ENCODE measurements at places on chromosomes 3 and 15.

DNA sequence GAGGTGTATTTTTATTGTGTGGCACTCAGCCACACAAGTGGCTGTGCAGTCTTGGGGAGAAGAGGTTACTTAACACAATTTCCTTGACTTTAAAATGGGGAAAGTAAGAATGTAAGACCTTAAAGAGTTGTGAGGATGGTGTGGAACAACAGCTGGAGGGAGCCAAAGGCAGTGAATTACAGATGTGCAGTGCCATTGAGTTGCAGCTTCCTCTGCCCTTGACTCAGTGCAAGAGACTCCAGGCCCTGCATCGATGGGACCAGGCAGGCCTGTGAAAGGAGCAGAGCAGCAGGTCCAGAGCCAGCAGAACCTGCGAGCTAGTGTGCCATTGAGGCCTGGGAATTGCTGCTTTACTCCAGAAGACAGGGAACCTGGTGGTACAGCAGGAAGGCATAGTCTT is 27.2 kb downstream of the EEFSEC start:
- DNase-seq: no peak

GRCh38 chr3:192130534-192131132 is 596.7 kb downstream of the FGF12 start:
- DNase-seq: no peak

GRCh38 chr3:124032311-124032880 is 40.5 kb upstream of the ROPN1 start:
- no peak for DNase-seq

DNA sequence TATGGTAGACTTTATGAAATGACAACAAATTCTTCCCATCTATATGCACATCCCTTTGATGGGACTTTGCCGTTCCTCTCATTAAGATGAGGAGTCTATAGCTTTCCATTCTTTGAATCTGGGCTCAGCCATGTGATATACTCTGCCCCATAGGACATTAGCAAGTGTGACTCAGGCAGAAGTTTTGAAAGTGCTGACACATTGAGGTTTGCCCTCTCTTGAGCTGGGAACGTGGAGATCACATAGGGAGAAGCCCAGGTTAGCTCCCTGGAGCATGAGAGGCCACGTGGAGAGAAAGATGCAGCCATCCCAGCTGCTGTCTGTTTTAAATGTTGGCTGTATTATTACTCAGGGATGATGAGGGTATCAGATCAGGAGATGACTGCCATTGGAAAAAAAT is 67.7 kb upstream of the OXTR start:
- no peak for DNase-seq

DNA sequence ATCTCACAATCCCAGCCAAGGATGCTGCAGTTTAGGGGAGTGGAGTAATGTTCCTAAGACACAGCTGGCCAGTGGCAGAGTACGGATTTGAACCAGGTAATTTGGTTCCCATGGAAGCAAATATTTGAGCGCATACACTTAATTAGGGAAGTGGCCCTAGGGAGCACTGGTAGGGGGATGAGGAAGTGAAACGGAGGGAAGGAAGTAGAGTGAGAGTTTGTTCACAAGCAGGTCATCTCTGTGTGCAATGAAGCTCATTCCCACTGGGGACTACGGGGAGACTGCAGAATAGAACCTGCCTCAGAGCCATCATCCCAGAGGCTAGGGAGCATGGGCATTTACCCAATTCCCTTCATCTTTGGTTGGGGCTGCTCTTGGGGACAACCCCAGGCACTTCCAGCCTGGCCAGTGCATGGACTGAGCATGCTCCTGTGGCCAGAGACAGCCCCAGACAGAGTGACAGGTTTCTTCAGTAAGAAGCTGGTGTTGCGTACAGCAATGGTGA is 317.2 kb upstream of the PROK2 start:
- no peak for DNase-seq

- DNase-seq: no peak
These were observed 38.4 kb upstream of the VPS8 start for GRCh38 chr3:184773283-184774186.

DNA sequence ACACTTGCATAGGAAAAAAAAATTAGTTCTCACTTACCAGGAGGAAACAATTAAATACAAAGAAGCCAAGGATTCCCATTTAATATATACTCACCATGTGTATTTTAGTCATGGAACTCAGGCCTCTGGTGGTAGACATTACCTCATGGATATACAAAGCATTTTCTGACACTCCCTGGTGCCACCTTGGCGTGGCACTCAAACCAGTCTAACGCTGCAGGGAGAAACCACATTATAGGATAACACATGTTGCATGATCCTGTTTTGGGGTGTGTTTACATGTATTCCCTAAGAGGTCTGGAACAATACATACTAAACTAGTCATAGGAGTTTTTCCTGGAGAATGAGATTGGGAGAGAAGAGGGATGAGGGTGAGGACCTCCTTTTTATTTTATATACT is 5.9 kb upstream of the RTF1 start:
- DNase-seq: no peak

DNA sequence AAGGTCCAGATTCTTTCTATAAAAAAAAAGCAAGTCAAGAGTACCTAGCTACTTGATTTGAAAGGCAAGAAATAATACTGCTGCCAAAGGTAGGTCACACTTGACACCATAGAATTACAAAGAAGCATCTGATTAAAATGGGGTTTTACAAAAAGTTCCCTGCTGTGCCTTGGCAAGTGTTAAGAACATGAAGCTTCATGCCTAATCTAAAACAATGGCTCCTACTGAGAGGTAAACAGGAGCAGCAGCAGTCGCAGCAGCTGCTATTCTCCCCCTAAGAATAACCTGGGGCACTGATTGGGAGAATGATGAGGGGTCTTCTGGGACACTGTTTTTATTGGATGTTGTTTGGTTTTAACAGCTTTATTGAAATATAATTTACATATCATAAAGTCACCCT is 14.1 kb downstream of the UBP1 start:
- DNase-seq: no peak

DNA sequence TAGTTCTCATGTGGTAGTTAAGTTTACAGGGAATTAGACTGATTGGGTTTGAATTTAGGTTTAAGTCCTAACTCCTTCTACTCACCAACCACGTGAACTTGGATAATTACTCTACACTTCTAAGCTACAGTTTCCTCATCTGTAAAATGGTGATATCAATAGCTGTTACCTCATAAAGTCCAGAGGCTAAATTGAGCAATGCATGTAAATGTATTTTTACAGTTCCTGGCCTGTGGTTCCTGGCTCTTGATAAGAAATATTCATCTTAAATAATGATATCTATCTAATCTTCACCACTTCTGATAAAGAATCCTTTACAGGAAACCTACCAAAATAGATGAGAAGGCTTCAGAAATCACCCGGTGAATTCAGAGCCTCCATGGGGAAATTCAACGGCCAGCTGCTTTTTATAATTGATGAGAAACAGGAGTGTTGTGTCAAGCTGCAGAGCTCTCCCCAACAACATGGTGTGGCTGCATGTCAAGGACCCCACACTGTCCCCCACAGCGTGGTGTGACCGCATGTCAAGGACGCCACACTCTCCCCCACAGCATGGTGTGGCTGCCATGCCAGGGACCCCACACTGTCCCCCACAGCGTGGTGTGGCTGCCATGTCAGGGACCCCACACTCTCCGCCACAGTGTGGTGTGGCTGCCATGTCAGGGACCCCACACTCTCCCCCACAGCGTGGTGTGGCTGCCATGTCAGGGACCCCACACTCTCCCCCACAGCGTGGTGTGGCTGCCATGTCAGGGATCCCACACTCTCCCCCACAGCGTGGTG is 80.8 kb upstream of the PEX5L start:
- no peak for DNase-seq

DNA sequence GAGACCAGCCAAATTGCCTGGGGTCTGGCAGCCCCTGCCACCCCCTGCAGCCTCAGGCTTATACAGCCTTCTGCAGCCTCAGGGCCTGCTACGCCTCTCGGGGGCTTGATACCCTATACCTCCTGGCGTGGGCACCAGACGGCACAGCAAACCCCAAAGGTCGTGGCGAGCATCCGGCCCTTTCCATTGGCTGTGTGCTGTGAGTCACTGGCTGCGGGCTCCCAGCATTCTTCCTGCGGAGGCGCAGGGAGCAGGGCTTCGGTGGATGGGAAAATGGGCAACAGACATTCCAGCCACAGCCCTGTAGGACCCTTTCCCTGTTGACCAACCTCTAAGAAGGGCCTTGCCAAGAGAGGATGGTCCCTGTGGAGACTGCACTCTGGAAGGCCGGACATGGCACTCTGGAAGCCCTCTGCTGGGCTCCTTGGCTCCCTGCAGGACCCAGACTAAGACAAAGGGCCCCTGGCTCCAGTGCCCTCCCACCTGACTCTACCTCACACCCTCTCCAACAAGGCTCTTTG is 59.6 kb downstream of the ITGA11 start:
- DNase-seq: no peak

GRCh38 chr3:67048067-67048714 is 50.1 kb downstream of the KBTBD8 start:
- no peak for DNase-seq

GRCh38 chr3:131033480-131034080 is 6.9 kb downstream of the NEK11 start:
- DNase-seq: no peak

DNA sequence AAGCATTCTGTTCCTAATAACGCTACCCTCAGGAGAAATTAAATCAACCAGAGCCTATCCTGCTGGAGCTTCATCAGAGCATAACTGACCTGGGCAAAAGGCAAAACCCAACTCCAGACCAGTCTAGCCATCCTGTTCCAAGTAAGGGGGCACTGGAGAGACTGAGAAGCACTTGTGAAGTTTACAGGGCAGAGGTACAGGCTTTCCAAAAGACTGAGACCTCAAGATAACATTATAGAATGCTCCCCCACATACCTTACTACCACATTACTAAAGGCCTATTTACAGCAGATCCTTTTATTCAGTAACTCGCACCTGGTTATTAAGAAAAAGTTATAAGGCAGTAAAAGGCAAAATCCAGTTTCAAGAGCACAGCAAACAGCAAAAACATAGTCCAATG is 35.5 kb downstream of the RFX7 start:
- no peak for DNase-seq

Data from stimulated activated CD4-positive, alpha-beta T cell treated with anti-CD3 and anti-CD28 coated beads, TNF-alpha, amount 100 ng/mL, for 1 hour (primary cell).